Naive thymus-derived CD8-positive, alpha-beta T cell (primary cell): ENCODE measurements at places on chromosomes 5 and 9. TPM values are rescaled to one million over a fixed set of nuclear protein-coding genes. Genes with fewer than 3 reads are reported as not detected.
A peak's percentile ranks its signal among the peaks of the same experiment; 100 is the strongest.

The OBP2B gene
- not detected for total RNA-seq

The PTCH1 gene
- 49.6 TPM for total RNA-seq

The SLCO4C1 gene
- total RNA-seq = 0.18 TPM

The IFNK gene
- total RNA-seq = not detected

The AHRR gene
- 5.8 TPM for total RNA-seq

The MARVELD2 gene
- total RNA-seq = 1.7 TPM

The PDCD1LG2 gene
- total RNA-seq = not detected

The C9orf57 gene
- total RNA-seq = not detected

- peaks cover 1% of the 10 kb centered on the region for H3K4me1 ChIP-seq
- no peaks in the 10 kb centered on the region for H3K27me3 ChIP-seq
- DNase-seq = no peak
- H3K27ac ChIP-seq = no peak overlapping the region
- peaks cover 10% of the 10 kb centered on the region for H3K36me3 ChIP-seq
Observed at GRCh38 chr9:316382-316965, 101.8 kb downstream of the DOCK8 start.

GRCh38 chr5:95043234-95043633 lies 241.7 kb downstream of the MCTP1 start:
- H3K4me1 ChIP-seq = no peaks in the 10 kb centered on the region
- DNase-seq = no peak
- H3K27me3 ChIP-seq = no peaks in the 10 kb centered on the region

GRCh38 chr5:88955403-88955802 lies 72.4 kb upstream of the MEF2C start:
- H3K4me1 ChIP-seq = no peaks in the 10 kb centered on the region
- no peak overlapping the region for H3K4me3 ChIP-seq
- no peak overlapping the region for H3K27ac ChIP-seq
- H3K36me3 ChIP-seq = no peaks in the 10 kb centered on the region
- peaks cover 3% of the 10 kb centered on the region for H3K27me3 ChIP-seq

DNA sequence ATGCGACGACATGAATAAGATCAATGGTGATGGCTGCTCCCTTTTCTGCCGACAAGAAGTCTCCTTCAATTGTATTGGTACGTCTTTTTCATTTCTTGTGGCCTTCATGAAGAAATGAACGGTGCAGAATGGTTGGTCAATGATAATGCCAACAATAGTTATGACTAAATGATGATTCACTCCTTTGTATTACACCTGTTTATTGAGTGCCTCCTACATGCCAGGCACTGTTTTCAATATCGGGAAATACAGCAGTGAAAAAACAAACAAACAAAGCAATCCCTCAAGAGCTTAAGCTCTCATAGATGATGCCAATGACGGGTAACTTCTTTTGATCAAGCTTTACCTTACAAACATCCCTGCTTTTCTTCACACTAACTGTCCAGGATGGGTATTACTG lies 117.7 kb downstream of the PAPPA start:
- H3K27ac ChIP-seq = no peak overlapping the region
- peaks cover 17% of the 10 kb centered on the region for H3K27me3 ChIP-seq
- H3K4me1 ChIP-seq = no peaks in the 10 kb centered on the region

DNA sequence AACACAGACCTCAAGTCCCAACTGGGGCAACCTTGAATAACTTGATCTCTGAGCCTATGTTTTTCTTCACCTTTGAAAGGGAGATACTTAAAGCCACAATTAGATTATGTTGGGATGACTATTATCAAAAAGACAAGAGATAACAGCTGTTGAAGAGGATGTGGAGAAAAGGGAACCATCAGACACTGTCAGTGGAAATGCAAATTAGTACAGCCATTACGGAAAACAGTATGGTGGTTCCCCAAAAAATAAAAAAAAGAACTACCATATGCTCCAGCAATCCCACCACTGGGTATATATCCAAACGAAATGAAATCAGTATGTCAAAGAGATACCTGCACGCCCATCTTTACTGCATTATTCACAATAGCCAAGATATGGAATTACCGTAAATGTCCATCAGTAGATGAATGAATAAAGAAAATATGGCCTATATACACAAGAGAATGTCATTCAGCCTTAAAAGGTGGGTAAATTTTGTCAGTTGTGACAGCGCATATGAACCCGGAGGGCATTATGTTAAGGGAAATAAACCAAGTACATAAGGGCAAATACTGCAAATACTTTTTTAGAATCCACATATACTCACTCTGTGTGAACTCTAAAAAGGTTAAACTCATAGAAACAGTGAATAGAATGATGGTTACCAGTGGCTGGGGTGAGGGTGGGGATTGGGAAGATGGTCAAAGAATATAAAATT lies 12.7 kb downstream of the FAT2 start:
- no peaks in the 10 kb centered on the region for H3K27me3 ChIP-seq
- no peaks in the 10 kb centered on the region for H3K36me3 ChIP-seq
- peaks cover 14% of the 10 kb centered on the region for H3K4me1 ChIP-seq
- no peak overlapping the region for H3K4me3 ChIP-seq
- H3K27ac ChIP-seq = peak overlapping the region; percentile 75

GRCh38 chr5:44568519-44568918 lies 179.3 kb upstream of the FGF10 start:
- H3K27ac ChIP-seq = no peak overlapping the region
- no peak overlapping the region for H3K4me3 ChIP-seq
- no peaks in the 10 kb centered on the region for H3K4me1 ChIP-seq
- no peak for DNase-seq
- H3K27me3 ChIP-seq = no peaks in the 10 kb centered on the region
- no peaks in the 10 kb centered on the region for H3K36me3 ChIP-seq

GRCh38 chr5:1058988-1059883 lies 50.6 kb downstream of the NKD2 start:
- no peaks in the 10 kb centered on the region for H3K4me1 ChIP-seq
- DNase-seq = no peak
- H3K27ac ChIP-seq = no peak overlapping the region
- peaks cover 1% of the 10 kb centered on the region for H3K36me3 ChIP-seq

- H3K4me3 ChIP-seq = no peak overlapping the region
- no peak overlapping the region for H3K27ac ChIP-seq
- no peaks in the 10 kb centered on the region for H3K36me3 ChIP-seq
- H3K4me1 ChIP-seq = no peaks in the 10 kb centered on the region
- peaks cover 15% of the 10 kb centered on the region for H3K27me3 ChIP-seq
Observed at GRCh38 chr5:139862313-139862712, 66.7 kb downstream of the PSD2 start.

GRCh38 chr5:14406554-14406849 lies 175.1 kb upstream of the OTULINL start:
- no peaks in the 10 kb centered on the region for H3K27me3 ChIP-seq
- no peak overlapping the region for H3K4me3 ChIP-seq
- no peak for DNase-seq
- H3K4me1 ChIP-seq = peaks cover 13% of the 10 kb centered on the region
- no peak overlapping the region for H3K27ac ChIP-seq
- no peaks in the 10 kb centered on the region for H3K36me3 ChIP-seq

GRCh38 chr9:8468045-8468637 lies 668.6 kb upstream of the DMAC1 start:
- H3K36me3 ChIP-seq = no peaks in the 10 kb centered on the region
- no peak overlapping the region for H3K27ac ChIP-seq
- no peak for DNase-seq
- H3K27me3 ChIP-seq = no peaks in the 10 kb centered on the region
- no peak overlapping the region for H3K4me3 ChIP-seq
- H3K4me1 ChIP-seq = no peaks in the 10 kb centered on the region
